ENCODE measurements at places on chromosomes 2 and 18.

DNA sequence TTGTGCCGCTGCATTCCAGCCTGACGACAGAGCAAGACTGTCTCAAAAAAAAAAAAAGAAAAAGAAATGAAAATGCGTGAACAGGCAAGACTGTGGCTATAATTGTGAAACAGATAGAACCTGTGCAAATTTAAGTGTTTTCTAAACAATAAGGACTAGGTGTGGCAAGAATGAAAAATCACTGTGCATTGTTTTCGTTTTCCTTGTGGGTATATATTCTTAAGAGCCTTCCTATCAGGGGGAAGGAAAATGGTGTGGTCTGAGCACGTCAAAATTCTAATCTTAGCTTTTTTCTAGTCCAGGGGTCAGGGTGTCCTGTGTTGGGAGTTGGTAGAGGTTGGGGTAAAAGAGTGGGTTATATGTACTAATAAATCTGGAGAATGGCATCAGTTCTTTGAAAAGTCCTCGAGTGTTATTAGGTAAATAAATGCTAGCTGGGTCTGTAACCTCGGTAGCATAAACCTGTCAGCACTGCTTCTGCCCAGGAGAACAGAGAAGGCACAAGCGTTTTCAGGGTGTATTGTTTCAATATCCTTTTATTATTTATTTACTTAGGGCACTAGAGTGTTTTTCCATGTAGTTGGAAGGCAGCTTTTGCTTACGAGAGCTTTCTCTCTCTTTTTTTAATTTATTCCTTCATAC, 11.6 kb downstream of the ATP6V1C2 start:
- DNase-seq: no peak

DNA sequence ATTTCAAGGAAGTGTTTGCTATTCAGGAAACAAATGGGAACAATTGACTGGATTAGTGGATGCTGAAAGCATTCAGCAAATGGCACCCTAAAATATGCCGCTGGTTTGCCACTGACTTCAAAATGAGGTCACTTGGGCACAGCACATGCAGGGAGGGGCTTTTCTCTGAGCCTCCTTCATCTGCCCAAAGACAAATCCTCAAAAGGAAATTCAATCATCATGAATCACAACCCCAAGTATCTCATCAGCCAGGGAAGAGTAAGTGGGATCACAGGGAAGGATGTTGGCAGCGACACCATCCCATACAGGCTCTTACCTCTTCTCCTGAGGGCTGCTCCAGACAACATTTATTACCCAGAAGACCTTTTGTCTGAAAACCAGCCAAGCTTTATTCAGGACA, 14.4 kb upstream of the SP140L start:
- DNase-seq: no peak

- DNase-seq: no peak
Observed at GRCh38 chr2:173544641-173545363, 190.1 kb downstream of the CDCA7 start.

GRCh38 chr2:215003001-215003400, 135.4 kb downstream of the ABCA12 start:
- DNase-seq: no peak

DNA sequence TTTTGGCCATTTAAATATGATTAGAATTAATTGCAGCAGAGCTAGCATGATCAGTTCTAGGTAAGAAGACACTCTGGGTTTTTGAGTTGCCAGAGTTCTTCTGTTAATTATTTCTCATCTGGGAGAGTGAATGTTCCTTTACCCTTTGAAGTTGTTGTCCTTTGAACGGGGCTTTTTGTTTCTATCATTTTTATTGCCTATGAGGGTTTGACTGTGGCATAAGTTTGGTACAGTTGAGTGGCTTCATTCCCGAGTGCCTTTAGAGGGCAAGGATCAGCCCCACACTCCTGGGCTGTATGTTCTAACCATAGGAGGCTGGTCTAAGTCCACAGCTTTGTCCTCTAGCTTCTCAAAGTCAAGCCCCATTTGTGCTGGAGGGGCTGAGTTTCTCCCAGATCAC, 804.3 kb downstream of the KCNJ3 start:
- no peak for DNase-seq

- DNase-seq: no peak
Observed at GRCh38 chr18:12046046-12046750, 47.4 kb upstream of the ANKRD62 start.

DNA sequence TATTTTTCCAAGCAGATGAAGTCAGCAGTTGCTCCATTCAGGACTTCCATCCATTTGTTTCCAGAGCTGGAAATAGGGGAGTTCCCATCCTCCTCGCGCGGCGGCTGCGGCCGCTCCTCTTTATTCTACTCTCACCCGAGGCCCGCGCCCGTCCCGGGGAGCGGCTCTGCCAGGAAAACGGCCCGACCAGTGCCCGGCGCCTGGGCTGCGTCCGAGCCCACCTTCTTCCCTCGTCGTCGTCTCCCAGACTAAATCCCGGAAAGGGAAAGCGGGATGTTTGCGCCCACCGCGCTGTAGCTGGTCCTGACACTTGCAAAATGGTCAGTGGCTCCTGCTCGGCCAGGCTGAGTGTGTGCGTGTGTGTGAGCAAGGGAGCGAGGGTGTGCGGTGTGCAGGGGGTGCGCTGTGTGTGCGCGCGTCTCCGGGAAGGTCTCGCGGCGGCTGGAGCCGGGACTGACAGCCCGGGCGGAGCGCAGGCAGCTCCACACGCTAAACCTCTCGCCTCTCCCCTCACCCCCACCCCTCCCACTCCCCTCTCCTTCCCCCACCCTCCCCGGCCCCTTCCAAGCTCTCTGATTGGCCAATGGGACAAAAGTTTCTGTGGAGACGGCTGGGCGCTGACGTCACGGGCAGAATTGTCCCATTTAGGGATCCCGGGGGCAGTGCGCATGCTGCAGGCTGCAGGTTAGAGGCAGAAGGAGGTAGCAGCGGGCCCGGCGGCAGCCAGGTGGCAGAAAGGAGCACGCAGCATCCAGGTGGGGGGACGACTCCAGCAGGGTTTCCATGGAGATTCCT, at the start of gene NOL4:
Gene NOL4 (minus strand): TSS at position 491 of the 795 bp plus-strand sequence. CDS start 1,660 bp downstream, outside the sequence.
- no peak for DNase-seq

DNA sequence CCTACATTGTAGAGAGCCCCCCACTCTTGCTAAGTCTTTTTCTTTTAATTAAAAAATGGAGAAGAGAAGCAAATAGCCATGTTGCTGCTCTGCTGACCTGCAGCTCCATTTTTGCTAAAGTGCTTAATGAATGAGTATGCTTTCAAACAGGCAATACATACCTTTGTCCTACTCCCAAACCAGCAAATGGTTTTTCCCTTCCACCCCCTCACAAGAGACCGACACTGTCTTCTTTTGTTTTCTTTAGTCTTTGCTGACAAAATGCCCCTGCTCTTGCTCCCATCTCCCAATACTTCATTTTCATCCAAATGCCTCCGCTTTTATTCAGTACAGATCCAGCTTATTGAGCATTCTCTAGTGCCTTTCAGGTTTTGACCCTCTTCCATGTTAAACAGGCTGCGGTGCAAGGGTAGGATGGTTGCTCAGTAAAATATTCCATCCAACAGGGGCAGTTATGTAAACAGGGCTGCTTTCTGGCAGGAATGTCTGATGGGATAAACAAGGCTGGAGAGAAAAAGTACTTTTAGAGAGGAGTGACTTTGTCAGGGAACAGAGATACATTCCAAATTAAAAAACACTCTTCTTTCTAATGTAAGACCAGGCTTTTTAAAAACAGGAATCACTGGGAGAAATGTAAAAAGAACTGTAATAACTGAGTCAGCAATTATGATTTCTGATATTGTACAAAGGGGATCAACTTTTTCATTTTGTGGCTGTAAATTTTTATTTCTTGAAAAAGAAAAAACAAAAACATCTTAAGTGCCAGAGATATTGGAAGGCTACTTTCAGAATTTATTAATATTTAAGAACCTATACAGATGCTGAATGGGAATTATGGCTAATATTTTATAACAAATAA, 136.8 kb downstream of the MEP1B start:
- DNase-seq: no peak

GRCh38 chr2:70789304-70790135, 923 bp downstream of the FIGLA start:
- peak; percentile 59 for DNase-seq

DNA sequence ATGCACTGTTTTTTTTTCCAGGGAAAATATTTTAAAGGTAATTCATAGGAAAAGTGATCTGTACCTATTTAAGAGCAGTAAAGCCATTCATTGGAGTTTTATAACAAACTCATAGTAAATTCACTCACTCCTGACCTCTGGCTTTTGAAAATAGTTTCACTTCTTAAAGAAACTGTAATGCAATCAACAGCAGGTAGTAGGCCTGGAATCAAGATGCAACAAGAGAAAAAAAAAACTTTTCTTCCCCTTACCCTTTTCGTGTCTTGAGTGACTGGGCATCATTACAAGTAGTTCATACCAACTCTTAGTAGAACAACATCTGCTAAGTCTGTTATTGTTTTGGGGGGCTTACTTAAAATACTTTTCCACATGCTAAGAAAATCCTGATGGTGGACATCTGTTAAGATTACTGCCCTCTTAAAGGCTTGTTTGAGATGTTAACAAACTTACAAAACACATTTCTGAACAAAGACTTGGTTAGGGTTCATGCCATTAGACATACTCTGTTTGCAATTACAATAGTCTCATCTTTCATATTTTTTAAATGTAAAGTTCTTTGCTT, 164.1 kb upstream of the FOSL2 start:
- DNase-seq: no peak

- DNase-seq: no peak
Observed at GRCh38 chr2:222353993-222354392, 55.2 kb upstream of the PAX3 start.

DNA sequence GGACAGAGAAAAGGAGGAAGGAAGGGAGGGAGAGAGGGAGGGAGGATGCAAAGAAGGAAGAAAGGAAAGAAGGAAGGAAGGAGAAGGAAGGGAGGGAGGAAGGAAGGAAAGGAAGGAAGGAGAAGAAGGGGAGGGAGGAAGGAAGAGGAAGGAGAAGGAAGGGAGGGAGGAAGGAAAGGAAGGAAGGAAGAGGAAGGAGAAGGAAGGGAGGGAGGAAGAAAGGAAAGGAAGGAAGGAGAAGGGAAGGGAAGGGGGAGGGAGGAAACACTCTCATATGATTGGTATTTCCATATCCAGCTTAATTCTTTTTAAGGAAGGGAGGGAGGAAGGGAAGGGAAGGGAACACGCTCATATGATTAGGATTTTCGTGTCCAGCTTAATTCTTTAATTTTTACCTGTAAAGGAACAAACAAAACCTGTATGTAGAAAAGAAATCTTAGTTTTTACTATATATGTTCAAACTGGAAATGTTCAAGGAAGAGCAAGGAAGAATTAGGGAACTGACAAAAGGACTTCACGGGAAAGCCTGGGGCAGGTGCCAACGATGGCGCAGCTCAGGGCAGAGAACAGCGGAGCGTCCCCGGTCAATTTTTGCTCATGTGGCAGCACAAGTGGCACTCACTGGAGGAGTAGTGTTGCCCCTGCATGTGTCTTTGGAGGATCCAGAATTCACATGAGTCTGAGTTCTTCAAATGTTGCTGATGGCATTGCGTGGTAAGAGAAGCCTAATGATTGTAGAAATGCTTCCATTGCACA, 228.6 kb downstream of the ZNF516 start:
- no peak for DNase-seq

DNA sequence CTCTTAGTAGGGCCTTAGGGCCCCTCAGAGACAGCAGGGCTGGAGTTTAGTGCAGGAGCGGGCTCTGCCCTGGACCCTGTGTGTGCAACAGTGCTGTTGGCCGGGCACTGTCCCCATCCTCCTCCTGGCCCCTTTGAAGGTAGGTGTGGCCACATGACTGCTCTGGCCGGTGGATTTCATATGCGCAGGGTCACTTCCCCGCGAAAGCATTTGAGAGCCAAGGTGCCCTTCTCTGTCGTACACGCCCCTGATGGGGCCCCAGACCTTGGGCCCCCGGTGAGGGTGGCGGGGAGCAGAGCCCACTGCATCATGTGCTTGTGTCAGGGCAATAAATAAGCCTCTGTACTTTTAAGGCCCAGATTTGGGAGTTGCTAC, 15.5 kb downstream of the TMEM177 start:
- DNase-seq: no peak

DNA sequence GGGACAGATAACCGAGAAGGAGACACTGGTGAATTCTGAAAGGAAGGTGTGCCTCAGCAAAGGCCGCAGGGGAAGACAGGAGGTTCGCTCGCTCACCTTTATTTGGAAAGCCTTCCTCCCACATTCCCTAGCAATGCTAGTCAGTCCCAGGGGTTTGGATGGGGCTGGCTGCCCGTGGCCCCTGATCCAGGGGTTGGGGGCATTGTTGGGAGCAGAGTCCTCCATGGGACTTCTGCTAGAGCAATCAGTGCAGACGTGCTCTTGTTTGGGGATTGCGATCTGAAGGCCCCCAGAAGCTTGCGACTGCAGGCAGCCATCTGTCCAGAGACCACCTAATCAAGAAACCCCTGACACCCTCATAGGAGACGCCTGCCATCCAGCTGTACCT, 6.0 kb upstream of the CYP27C1 start:
- no peak for DNase-seq

GRCh38 chr2:130287656-130288026, 55.1 kb upstream of the IMP4 start:
- DNase-seq: no peak

GRCh38 chr2:21559351-21559750, 435.6 kb downstream of the TDRD15 start:
- DNase-seq: no peak

DNA sequence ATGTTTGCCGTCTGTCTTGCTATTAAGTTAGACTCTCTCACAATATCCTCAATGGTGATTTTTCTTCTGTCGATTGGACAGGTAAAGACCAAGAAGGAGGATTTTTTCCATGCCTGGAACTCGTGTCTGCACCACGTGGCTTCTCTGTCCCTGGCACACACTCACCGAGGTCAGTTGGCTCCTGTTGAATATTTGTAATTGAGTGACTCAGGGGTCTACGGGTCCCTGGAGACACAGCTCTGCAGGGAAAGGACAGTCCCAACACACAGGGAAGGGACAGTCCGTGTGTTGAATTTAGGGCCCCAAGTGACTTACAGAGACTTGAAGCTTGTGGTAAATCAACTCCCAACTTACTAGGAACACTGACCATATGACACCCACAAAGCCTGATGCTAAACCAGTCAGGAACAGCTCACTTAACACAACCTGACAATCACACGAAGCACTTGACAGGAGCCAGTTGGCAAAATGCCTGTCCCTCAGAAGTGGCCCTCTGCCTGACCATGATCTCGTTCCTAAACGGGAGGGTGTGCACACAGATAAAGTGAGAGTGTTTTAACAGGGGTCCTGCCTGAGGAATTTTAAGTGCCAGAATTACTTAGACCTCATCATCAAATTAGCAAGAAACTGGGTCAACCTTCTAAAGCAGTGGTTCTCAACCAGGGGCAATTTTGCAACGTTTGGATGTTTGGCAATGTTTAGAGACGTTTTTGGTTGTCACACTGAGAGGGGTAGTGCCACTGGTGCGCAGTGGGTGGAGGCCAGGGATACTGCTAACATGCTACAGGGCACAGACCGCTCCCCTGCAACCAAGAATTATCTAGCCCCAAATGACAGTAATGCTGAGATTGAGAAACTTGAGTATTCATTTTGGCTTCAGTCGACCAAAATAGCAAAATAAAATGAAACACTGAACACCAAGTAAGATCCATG, 88.9 kb upstream of the BCL2L11 start:
- DNase-seq: no peak

DNA sequence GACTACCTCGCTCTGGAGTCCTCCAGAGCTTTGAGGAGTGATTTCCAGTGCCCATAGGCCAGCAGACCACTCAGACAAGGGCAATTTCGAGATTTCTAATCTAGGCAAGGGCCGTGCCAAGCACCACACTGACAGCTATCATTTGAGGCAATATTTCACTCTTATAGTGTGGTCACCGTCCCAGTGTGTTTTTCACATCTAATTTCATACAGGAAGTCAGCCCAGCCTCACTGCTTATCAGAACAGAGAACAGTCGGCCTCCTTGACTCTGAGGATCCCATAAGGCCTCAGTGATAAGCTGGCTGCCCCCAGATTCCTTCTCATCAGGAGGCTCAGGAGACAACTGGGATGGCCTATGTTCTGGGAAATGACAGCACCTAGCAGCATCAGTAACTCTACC, 581 bp downstream of the CAPN14 start:
- DNase-seq: no peak

Measured in CD4-positive, alpha-beta T cell treated with Interleukin-2 at 100 ng/mL for 4 hours (primary cell).